Stimulated activated CD8-positive, alpha-beta memory T cell treated with anti-CD3 and anti-CD28 coated beads, Interleukin-7, amount 100 ng/mL, for 4 hours (primary cell): ENCODE measurements at places on chromosomes 4 and X.

DNA sequence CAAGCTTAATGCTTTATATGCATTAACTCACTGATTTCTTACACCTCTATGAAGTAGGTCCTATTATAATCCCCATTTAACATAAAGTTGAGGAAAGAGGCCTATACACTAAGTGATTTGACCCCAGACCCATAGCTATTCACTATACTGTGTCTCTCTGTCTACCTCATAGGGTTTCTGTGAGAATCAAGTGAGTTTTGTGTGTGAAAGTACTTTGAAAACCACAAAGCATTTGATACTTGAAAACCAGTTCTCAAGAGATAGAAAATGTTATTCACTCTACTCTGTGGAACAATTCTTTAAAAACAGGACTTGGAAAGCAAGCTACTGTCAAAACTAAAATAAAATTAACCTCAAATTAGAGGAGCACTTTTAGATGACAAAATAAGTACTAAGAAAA is 35.0 kb downstream of the SHROOM3 start:
- DNase-seq = no peak

DNA sequence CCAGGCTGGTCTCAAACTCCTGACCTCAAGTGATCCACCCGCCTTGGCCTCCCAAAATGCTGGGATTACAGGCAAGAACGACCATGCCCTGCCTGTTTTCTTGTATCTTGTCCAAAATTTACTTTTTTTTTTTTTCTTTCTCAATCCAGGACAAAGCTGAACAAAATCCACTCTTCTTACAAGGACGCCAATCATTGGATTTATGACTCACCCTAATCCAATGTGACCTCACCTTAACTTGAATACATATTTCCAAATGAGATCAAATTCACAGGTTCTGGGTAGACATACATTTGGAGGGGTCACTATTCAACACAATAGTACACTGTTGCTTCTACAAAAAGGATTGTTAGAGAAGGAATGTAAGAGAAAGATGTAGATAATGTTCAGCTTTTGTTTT is 18.0 kb upstream of the TSR2 start:
- DNase-seq = no peak

DNA sequence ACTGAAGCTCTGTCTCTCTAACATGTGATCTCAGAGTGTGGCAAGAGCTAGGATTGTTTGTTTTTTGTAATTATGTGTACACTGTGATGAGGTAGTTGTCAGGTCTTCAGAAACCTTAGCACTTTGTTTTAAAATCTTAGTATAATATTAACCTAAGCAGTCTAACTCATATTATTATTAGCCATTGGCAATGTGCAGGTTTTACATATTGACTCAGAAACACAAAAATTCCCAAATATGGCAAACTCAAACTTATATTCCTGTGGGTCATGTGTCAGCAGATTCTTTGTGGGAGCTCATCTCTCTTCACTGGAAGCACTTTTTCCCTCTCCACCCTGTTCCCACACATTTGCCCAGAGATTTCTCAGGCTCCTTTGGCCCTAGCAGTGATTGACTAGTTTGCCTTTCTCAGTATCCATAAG is 8.2 kb upstream of the PWWP3B start:
- DNase-seq = no peak

GRCh38 chrX:85882601-85883000 is 164.8 kb downstream of the CHM start:
- DNase-seq = no peak

DNA sequence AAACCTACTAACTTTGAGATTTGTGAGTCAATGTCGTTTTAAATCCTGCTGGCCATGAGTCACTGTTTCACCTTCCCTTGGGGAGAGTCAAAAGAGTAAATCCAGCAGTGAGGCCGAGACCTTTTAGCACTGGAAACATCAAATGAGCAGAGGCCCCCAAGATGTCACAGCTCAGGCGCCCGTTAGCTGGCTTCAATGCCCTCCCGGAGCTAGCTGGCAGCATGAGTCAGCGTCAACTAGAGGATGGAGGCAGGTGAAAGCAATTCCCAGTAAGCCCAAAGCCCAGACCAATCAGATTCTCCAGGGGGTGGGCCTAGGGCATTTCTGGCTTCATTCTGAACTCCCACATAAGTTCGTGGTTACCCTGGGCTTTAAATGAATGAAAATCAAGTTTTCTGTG is 170.9 kb downstream of the CLCN4 start:
- DNase-seq = no peak

GRCh38 chrX:23805389-23805788 is 22.4 kb downstream of the SAT1 start:
- DNase-seq = no peak

DNA sequence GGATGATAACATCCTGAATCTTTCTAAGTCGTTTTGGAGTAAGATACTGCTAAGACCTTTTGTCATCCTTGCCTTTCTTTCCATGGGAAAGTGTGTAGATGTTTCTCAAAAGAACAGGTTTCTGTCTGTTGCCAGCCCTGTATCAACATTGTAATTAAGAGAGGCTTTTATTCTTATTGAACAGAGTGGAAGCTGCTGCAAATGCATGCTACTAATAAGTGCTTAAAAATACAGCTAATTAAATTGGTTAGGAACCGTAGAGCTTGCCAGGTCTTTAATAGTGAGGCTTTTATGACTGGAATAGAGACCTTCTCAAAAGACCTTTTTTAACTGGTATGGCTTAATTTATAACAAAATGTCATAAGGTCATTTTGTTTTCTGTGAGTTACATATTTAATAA is 34.4 kb downstream of the INTU start:
- no peak for DNase-seq

DNA sequence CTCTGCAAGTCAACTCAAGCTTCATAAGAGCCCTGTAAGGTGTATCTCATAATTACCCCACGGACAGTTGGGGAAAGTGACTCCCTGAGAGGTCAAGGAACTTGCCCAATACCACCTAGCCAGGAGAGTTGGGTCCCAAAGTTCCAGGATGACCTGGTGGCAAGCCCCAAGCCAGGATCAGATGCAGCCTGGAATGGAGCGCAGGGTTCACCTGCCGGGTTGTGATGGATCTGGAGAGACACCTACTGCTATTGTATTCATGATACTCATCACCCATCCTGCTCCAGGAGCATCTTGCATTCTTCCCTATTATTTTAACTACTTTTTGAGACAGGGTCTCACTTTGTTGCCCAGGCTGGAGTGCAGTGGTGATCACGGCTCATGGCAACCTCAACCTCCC is 36.1 kb downstream of the ZBTB49 start:
- no peak for DNase-seq

DNA sequence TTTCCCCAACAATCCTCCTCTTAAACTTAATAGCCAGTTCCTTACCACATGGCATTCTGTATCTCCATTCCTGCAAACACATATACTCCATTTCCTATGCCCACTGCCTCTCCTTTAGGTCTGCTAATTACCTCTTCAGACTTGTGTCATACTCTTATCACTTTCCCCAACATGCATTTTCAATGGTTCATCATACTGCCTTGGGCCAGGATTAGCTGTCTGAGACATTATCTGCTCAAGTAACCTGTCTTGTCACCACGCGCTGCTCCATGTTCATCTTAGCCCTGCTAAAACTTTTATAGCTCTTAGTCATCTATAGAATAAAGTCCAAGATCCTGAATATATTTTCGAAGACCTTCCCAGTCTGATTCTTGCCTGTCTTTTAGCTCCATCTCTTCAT is 224.1 kb upstream of the GK2 start:
- DNase-seq = no peak

DNA sequence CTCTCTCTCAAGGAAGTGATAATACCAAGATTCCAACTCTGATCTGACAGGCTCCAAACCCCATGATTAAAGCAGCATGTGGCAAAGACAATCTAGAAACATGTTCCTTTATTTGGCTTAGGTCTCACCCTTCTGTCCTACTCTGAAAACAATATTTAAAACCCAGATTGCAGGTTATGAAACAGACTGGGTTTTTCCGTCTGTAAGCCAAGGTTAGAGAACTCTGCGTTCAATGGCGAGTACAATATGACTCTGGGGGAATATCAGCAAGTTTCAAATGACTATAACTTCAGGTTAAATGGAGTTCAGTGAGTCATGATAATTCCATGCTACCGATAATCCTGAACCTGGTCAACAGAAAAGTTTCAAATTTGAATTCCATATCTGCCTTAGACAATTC is 50.8 kb downstream of the ANAPC10 start:
- no peak for DNase-seq

- no peak for DNase-seq
Measured at GRCh38 chr4:51858605-51859202, 15.8 kb downstream of the DCUN1D4 start.

DNA sequence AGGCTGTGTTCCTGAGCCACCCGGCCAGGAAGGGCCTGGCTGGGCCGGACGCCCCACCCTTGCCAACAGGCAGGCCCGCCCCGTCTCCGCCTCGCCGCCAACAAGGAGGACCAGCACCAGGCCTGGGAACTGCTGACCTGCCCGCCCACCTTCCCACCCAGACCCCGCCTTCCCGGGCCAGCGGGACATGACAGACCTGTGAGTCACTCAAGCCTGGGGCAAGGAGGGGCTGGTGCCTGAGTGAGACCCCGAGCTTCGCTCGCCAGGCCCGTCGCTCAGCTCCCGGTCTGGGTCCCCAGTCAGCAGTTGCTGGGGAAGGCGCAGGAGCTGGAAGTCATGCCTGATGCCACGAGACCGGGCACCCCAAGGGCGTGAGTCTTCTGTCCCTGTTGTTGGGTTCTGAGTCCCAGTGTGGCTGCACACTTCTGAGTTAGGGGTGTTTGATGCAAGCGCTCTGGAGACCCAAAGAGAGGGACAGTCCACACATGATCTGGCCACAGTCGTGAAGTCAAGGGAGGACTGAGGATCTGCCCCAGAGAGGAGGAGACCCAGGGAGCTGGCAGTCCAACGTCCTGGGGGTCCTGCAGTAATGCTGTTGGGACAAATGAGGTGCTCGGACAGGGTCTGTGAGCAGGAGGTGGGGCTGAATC is at the start of gene DNASE1L1:
DNASE1L1 (minus strand) TSS at position 33 of the 650 bp plus-strand sequence. CDS start 3,686 bp downstream, outside the sequence.
- DNase-seq = peak; percentile 38

- DNase-seq = no peak
Measured at GRCh38 chr4:175459571-175459970, 352.5 kb downstream of the GPM6A start.

DNA sequence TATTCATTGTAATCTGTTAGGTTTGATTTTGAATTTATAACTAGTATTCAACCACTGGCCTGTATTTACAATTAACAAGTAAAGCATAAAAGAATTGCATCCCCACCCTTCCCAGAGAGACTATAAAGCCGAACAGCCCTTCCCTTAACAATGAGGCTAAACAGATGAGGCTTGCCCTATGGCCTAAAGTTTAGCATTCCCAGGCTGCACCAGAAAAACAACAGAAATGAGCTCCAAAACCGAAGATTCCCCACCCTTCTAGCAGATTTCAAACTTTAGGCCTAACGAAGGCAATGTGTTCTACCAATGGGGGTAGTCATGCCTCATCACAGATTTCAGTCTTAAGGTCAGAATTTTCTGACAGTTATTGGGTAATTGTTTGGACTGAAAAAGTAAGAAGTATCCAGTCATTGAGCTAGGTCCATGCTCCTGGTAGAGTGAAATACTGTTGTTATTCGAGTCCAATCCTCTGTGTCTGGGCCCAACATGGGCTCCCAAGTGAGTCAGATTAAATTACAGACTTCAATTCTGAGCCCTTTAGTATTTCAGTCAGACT is 197.6 kb downstream of the ANTXR2 start:
- no peak for DNase-seq

DNA sequence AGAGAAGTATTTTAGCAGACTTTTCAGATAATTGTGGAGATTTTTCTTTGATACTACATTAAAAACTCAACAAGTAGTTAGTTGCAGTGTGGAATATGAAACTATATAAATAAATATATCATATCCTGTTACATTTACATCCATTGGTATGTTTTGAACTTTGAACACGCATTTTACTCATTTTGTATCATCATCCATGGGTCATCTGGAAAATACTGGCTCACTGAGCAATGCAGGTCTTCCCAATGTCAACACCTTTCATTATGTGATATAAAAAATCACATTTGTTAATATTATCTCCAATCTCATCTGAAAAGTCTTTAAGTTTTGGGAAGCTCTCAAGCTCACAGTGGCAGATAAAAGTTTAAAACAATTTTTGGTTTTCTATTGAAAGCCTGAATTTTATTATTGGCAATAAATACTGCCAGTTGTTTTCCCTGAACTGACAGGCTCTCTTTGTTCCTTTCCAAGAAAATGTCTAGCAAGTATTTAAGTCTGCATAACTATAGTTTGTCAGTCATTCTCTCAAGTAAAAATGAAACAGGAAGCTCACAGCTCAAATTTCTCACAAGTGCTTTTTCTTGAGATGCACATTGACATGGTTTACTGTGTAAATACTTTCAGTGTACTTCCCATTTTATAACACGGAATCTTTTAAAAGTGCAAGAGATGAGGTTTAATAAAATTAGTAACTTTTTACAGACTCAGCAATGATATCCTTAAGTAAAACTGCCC is 183.5 kb upstream of the GPC4 start:
- DNase-seq = no peak

GRCh38 chr4:6845027-6845426 is 62.5 kb downstream of the KIAA0232 start:
- DNase-seq = no peak

GRCh38 chrX:150529587-150529986 is 38.8 kb upstream of the MTM1 start:
- DNase-seq = no peak

- no peak for DNase-seq
Measured at GRCh38 chr4:83569987-83570386, 34.1 kb downstream of the GPAT3 start.

GRCh38 chrX:9071031-9071650 is 37.2 kb upstream of the FAM9B start:
- DNase-seq = no peak

DNA sequence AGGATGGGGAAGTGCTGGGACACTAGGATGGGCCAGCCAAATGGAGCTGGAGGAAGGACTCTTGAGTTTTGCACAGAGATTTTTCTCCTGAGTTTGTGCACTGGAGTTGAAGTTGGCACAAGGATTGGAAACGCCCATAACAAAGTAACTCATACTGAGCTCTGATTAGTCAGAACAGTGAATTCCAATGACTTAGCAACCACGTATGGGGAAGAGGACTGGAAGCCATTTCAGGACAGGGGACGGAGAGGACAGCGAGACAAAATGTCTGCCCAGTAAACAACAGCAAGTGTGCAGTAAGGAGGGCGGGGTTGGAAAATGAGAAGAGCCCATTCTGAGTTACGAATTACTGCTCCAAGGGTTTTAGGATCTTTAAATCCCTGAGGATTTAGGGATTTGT is 5.9 kb downstream of the RIPPLY1 start:
- no peak for DNase-seq

DNA sequence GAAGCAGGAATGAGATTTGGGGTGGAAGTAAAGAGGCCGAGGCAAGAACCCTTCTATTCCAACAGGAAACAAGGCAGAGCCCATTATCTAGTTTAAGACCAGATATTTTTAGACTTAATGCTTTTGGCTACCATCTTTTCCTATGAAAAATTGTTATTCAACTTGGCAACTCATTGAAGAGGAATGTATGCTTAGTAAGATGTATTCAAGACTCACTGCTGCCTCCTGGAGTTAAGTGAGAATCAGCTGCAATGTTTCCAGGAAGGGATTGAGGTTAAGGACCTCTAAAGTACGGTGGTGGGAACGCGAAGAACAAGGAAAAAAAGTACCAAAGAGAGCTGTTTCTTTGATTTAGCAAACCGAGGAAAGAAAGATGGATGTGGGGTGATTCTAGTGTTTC is 89.1 kb downstream of the RAPGEF2 start:
- DNase-seq = no peak

GRCh38 chr4:154086247-154086646 is 297.4 kb upstream of the SFRP2 start:
- no peak for DNase-seq
